ENCODE measurements at places on chromosomes 5 and 9.

GRCh38 chr9:107989544-107989943 lies 500.0 kb upstream of the KLF4 start:
- DNase-seq, result no peak

DNA sequence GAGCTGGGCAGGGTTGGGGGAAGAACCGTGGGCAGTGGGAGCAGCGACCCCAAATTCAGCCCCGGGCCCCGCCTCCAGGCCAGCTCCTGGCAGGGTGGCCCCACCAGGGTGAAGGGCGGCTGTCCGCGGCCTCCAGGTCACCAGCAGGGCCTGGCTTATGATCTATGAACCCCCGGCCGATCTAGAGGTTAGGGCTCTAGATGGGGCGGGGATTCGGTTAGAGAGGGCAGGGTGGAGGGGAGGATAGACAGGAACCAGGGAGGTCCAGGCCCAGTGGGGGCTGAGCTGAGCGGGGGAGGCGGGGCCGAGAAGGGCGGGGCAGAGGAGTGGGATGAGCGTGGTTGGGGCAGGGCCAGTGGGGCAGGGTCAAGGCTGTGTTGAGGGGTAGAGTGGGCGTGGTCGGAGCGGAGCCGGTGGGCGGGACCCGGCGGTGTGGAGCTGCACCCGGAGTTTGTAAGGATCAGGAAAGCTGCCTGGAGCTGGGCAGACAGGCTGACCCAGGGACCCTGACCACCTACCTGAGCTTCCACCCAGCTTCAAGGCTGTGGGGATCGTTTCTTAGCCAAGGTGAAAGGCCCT lies 29.3 kb upstream of the OBP2B start:
- no peak for DNase-seq

DNA sequence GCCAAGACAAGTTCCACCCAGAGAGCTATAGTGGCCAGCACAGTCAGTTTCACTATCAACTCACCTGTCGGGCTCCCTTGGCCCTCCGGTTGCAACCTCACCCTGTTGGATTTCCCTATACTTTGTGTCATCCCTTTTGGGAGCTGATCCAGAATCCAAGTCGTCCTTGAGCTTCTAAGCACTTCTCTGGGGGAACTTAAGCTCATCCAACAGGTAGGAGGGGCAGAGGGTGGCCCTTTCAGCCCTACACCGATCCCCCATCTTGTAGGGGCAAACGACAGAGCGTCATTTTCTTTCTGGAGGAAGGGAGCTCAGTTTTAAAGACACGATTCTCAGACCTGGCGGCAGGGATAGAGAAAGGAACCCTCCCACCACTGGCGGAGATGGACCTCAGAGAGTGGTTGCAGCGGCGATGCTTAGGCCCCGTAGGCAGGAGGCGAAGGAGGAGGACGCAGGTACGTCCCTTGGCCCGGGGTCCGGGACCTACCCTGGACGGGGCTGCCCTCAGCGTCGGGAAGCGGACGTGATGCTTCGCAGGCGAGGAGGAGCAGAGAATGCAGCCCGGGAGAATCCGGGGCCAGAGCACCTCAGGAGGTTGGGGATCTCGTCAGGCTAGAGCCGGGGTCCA lies 519 bp downstream of the ZER1 start:
- DNase-seq, result peak; percentile 5

GRCh38 chr5:59275510-59276324 lies 617.8 kb downstream of the PDE4D start:
- peak; percentile 61 for DNase-seq

- no peak for DNase-seq
Measured at GRCh38 chr5:17308326-17309065, 91.1 kb downstream of the BASP1 start.

GRCh38 chr9:134487066-134487710 lies 154.4 kb upstream of the COL5A1 start:
- DNase-seq, result no peak

DNA sequence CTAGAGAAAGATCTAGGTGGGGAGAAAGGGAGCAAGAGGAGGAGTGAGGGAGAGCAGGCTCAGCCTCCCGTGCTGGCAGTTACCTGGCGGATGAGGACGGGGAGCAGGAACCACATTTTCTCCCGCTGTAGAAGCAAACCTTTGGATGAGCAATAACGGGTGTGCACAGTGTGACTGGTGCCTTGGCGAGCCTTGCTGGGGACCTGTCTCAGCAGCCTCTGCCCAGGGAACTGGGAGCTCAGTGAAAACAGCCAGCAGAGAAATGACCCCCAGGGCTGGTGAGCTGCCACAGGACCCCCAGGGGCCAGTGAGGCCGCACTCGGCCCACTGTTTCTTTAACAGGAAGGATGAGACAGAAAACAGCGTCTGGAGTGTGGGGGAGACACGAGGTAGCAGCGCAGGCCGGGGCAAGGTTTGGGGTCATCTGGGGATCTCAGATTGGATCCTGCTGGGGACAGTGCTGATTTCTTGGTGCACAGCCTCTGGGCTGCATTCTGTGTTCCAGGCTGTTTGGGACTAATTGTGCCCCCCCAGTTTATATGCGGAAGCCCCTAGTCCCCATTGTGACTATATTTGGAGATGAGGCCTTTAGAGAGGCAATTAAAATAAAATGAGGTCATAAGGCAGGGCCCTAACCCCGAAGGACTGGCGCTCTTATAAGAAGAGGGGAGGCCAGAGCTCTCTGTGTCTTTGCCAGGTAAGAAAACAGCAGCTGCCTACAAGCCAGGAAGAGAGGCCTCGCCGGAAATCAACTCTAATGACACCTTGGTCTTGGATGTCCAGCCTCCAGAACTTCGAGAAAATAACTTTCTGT lies 118.8 kb upstream of the PHYKPL start:
- no peak for DNase-seq

- DNase-seq, result peak; percentile 19
Measured at GRCh38 chr9:6667633-6668280, 22.2 kb upstream of the GLDC start.

DNA sequence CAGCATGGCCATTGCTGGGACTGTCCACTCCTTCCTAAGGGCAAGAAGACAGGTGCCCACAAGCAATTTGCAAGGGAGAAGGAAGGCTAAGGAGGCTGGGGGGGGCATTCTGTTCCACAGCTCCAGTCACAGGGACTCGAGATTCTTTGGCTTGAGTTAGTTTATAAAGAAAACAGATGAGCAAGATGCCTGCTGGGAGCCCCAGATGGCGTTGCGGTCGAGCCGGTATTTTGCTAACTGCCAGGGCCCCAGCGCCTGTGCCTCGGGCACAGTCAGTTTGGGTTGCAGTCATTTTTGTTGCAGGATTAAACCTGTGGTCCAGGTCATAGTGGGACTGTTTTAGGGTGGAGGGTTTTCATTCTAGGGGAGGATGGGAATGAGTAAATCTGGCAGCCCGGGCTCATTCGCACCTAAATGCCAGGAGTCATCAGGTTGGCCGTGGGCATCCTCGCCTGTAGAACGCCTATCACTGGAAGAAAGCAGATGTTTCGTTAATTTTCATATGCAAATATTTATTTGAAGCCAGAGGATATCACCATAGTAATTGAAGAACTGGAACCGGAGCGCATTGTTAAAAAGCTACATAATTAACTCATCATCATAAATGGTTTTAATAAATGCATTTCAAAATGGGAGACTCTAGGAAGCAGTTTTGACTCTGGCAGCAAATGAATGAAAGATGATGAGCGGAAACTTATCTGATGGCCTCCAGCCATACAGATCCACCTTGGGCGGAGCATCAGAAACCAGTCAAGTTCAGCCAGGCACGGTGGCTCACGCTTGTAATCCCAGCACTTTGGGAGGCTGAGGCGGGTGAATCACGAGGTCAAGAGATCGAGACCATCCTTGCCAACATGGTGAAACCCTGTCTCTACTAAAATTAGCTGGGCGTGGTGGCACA lies 87.1 kb upstream of the FCN2 start:
- DNase-seq, result no peak

DNA sequence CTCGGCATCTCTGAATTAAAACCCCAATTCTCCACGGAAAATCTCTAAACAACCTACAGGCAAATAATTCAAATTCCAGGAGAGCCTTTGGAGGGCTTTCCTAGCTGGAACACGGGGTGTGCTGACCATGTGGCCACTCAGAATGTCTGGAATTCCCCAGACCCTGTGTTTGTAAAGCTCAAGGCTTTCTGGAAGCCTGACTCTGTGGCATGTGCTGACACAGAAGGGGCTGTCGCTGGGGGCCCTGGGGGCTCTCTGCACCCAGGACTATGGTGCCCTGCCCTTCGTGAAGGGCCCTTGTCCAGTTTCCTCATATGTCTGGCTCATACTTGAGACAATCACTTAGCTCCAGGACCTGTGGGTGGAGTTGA lies 29.0 kb upstream of the BOD1 start:
- no peak for DNase-seq

DNA sequence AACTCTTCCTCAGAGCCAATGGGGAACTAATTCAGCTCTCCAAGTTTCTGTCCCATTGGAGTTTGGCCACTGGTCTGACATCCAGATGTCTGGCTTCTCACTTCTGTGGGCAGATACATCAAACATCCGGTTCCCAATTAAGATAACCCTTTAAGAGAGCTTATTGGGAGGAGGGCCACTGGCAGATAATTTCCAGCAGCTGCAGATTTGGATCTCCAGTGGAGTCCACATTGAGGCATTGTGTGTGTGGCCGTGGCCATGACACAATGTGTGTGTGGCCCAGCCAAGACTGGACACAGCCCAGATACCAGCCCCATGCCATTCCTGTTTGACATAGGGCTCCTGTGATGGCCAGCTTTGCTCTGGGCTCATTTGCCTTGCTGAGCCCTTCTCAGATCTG lies 110.5 kb upstream of the MAP1B start:
- DNase-seq, result no peak

DNA sequence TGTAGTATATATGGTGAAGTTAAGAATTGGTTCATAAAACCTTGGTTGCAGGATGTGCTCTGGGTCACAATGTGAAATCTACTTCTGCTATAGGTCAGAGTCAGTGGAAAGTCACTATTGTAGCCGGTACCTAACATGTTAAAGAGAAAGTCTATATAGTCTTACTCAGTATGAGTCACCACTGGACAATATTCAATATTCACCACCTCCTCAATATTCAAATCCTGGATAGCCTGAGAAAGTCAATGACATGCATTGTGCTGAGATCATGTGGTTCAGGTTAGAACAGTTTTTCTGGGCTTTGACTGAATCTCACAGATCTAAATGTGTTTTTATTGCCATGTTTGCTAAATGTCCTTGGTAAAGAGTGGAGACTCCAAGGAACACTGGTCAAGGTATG lies 108.8 kb downstream of the HMHB1 start:
- peak; percentile 49 for DNase-seq

DNA sequence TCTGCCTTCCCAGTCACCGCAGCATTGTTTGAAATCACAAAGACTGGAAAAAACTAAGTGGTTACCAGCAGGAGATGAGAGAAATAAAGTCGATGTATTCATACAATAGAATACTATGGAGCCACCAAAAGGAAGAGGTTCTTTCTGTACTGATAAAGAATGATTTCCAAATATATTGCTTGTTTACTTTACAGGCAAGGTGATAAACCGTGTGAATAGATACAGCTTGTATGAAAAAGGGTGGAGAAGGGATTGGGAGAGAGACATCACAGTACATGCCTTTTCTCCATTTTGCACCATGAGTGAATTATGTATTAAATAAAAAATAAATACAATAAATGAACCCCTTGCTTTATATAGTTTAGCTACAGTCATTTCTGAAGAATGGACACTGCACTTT lies 91.7 kb downstream of the RFK start:
- no peak for DNase-seq

- no peak for DNase-seq
Measured at GRCh38 chr9:129620669-129621295, at the start of gene C9orf50. TSS of gene C9orf50 (minus strand) at chr9:129621101. CDS start at chr9:129620574, 527 bp downstream.

DNA sequence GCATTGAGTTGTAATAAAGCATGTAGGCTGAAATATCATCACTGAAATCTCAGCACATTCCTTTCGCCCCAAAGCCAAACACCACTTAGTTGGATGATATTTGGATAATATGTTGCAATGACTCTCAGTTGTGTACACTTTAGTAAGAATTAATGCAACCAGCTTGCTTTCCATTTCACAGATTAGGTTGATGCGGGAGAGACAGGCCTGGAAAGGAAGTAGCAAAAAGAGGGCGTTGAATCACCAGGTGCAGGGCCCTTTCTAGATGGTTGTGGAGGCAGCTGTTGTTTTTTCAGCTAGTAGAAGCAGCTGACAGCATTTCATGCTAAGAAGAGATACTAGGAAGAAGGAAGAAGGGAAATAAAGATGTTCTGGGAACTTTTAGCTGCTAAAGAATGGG lies 30.9 kb downstream of the DMRT3 start:
- no peak for DNase-seq

DNA sequence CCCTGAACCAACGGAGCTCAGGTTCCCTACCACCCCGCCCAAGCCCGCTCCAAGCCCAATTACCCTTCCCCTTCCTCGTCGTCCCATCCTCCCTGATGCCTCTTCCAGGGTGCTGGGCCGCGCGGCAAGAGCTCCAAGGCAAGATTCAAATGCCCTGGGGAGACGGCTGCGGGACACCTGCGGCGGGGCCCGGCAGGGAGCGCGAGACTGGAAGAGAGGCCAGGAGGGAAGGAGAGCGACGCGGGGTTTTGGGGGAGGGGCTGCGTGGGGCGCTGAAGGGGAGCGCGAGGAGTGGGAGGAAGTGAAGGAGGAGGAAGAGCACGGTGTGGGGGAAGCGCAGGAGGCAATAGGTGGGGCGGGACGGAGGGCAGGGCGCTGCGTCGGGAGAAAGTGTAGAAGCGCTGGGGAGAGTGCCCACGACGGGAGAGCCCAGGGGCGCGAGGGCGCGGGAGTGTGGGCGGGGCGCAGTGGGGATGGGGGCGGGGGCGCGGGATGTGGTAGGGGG lies 975 bp upstream of the NXNL2 start:
- DNase-seq, result no peak

GRCh38 chr5:78716206-78716605 lies 67.6 kb upstream of the LHFPL2 start:
- DNase-seq, result peak; percentile 22

- DNase-seq, result peak; percentile 43
Measured at GRCh38 chr5:175464074-175464941, 14.1 kb upstream of the SFXN1 start.

DNA sequence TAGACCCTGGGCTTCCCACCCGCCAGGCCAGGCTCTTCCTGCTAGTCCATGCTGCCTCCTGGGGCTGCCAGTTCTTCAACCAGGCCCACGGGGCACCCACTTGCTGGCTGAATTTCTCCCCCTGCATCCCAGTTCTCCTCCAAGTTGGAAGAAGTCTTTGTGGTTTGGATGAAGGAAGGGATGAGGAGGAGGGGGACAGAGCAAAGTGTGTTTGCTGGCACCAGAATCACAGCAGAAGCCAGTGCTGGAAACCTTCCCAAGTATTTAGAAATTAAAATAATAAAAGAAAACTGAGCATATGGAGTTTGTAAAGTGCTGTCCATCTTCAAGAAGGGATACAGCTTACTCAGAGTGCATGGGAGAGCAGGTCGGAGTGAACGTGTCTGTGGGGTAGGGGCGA lies 19.4 kb upstream of the UNC5A start:
- DNase-seq, result no peak

- peak; percentile 29 for DNase-seq
Measured at GRCh38 chr9:13707612-13708576, 428.4 kb upstream of the MPDZ start.

- no peak for DNase-seq
Measured at GRCh38 chr9:124450241-124450924, at the start of gene ADGRD2. TSS of gene ADGRD2 (plus strand) at chr9:124450451. CDS start at chr9:124451667, 1,216 bp downstream.

DNA sequence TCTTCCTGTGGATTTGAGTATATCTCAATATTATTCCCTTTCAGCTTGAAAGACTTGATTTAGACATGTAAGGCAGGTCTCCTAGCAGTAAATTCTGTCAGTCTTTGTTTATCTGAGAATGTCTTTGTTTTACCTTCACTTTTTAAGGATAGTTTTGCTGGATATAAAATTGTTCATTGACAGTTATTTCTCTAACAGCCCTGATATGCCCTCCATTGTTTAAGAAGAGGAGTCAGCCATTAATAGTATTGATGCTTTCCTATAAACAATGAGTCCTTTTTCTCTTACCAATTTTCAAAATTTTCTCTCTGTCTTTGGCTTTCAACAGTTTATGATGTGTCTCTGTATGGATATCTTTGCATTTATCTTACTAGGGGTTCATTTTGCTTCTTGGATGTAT lies 163.5 kb upstream of the ANKRD55 start:
- DNase-seq, result no peak

Data from foreskin keratinocyte (primary cell).